ENCODE measurements at places on chromosomes 5 and 9.

DNA sequence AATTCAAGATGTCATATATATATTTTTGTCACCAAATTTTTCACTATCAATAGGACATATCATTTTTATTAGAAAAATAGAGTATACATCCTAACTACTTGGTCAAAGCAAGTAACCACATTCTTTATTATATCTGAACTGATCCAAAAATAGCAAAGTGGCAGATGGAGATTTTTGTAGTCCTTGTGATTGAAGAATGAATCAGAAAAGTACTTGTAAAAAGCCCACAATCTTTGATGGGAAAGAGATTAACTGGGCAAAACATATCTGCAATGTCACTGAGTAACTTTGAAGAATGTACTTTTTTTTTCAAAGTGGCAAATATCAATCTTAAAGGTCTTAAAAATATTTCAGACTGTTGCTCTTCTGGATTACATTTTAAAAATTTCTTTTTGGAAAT, 1040.6 kb upstream of the SEMA6A start:
- DNase-seq, result peak; percentile 63

GRCh38 chr9:134326724-134327601, 708 bp downstream of the RXRA start:
- peak; percentile 54 for DNase-seq

DNA sequence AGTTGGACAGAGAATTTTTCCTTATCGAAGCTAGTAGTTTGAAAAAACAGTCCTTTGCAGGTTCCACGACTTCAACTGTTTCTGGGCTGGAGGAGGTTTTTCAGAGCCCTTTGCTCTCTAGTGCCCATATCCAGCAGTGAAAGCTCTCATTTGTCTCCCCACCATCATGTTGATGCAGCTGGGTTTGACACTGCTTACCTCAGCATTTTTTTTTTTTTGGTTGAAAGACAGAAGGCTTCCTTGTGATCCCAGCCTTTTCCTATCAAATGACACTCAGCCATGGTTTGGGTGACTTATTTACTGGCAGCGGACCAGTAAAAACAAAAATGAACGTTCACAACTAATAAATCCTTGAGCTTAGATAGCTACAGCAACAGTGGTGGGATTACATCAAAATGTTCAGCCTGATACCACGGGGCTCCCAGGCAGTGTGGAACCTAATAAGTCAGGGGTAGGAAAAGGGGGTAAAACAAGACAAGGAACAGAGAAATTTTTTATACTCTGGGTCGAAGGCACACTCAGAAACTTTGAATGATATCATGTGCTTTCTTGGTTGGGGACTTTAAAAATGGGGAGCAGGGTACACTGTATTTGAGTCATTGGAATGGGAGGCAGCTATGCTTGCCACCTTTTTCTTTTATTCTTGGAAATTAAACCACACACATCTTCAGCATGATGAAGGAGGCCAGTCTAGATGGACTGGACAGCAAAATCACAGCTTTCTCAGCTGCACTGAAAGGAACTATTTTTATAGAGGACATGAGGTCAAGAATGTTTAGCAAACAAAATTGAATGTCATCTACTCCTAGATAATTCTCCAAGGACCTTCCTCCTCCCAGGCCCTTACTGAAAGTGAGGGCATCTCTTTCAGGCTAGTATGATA, 308.9 kb upstream of the MPDZ start:
- no peak for DNase-seq

GRCh38 chr5:179874136-179874535, 15.5 kb upstream of the MRNIP start:
- DNase-seq, result no peak

- DNase-seq, result peak; percentile 22
Measured at GRCh38 chr5:64746446-64746845, 22.0 kb downstream of the SREK1IP1 start.

GRCh38 chr9:73683862-73684591, 532.4 kb downstream of the ANXA1 start:
- DNase-seq, result peak; percentile 48

DNA sequence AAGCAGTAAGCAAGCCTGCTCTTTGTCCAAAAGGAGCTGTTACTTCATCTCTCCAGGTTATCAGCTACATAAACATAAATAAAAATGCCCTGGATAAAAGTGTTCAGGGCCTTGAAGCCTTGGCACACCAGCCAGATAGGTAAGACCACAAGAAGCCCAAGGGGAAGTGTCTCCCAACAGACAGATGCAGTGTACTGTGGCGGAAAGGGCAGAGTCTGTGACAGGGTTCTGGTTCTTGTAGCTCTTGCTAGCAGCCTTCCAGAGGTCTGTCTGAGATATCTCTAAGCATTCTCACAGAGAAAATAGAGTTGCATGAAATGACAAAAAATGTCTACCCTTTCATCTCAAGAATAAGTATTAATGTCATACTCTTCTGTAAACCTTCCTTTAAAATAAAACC, 30.1 kb downstream of the ISOC1 start:
- no peak for DNase-seq

- peak; percentile 25 for DNase-seq
Measured at GRCh38 chr5:140565780-140566095, 1.1 kb downstream of the SLC35A4 start.

DNA sequence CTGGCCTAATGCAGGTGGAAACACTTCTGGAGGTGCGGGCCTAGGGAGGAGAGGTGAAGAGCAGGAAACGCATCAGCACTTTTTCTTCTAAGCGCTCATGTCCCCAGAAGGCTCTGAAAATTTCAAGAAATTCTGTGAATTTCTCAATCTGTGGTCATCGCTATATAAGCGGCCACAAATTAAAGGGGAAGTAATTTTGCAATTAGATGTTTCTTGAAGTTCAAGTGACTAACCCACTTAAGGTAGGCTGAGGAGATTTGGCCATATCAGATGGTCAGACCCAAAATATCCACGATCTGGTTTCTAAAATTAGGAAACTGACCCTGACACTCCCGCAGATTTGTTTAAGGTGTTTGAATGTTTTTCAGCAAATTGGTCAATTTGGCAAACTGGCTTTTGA, 16.6 kb upstream of the HMGCR start:
- DNase-seq, result no peak

GRCh38 chr9:100206899-100207298, 107.9 kb downstream of the INVS start:
- DNase-seq, result peak; percentile 56

DNA sequence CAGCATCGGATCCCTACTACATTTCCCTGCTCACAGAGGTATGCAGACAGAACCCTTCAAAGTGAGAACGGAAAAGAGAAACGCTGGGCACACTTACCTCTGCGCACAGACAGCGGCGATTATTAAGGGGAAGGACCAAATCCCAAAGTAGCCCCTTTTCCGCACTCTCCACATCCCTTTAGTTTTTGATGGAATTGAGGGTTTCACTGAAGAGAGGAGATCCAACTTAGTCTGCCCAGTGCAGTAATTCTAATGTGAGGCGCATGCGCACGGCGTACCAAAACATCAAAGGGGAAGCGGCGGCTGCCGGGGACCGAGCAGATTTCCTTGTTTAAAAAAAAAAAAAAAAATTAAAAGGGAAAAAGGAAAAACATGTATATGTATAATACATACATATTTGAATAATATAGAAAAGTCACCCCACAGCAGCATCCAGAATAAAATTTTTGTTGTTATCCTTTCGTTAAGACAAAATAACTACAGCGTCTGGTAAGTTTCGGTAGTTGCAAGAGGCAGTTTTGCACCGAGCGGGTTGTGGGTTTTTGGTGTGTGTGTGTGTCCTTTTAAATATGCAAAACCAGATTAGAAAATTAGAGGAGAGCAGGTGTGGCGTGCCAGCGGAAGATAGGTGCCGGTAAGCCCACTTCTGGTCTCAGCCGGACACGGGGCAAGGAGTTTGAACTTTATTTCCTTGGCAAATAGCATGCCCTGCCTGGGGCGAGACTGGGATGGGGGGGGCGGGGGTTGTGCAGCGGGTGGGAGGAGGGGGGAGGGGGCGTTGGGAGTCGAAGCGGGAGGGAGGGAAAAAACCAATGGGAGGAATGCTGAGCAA, at the start of gene GABRB2:
GABRB2 (minus strand) TSS at position 256 of the 832 bp plus-strand sequence; CDS start at position 174, 82 bp downstream.
- DNase-seq, result peak; percentile 27

DNA sequence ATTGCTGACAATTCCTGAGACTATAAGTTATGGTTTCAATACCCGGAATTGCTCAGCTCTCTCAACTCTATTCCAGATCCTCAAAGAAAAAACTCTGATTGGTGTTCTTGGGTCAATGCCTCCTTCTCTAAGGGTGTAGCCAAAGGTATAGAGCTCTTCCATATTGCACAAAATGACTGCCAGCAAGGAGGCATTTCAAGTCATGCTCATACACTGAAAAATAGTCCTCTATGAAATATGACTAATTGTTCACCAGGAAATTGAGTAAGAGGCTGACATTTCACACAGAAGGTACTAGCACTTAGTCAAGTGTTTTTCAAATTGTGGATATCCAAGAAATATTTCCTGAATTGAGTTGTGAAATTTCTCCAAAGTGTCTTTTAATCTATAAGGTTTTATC, 111.1 kb upstream of the KLF9 start:
- DNase-seq, result peak; percentile 65

DNA sequence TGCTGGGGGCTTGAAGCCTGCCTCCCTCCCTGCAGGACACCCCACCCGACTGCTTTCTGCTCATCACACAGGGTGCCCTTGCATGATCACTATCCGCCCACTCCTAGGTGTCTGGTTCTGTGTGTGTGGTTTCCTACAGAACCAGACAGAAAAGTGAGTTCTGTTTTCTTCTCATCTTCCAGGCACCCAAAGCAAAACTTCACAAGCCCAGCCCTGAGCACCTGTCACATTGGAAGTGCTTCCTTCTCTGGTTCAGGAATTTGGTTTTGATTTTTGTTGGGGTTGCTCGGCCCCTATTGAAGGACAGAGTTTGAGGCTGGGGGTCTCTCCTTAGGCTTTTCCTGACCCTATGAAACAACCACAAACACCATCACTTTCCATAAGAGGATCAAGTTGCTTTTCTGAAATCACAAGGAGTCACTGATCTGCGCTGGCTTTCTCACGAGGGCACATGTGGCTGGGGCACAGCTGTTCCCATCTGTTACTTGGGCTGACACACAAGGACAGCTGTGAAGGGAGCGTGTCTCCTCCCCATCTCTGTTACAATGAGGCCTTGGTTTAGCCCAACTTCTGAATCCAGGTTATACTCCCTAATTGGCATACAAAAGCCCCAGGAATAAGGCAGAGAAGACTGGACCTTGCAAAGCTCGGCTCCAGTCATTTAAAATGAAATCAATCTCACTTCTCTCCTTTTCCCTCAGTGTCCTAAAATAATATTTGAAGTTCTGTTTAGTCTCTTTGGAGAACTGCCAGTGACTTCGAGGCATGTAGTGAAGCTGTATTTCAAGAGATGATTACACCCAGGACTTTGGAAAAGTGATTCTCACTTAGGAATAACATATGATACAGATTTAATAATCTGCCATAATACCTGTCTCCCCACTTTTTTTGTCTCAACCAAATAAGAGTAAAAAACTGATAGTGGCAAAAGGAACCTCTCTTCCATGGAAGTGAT, 213.1 kb upstream of the GAS1 start:
- DNase-seq, result peak; percentile 19

- no peak for DNase-seq
Measured at GRCh38 chr5:115796656-115797055, 19.8 kb downstream of the CDO1 start.

All from EH (cell line).